Lung (tissue), 17 donors: ENCODE measurements at places on chromosomes 12 and 14.

DNA sequence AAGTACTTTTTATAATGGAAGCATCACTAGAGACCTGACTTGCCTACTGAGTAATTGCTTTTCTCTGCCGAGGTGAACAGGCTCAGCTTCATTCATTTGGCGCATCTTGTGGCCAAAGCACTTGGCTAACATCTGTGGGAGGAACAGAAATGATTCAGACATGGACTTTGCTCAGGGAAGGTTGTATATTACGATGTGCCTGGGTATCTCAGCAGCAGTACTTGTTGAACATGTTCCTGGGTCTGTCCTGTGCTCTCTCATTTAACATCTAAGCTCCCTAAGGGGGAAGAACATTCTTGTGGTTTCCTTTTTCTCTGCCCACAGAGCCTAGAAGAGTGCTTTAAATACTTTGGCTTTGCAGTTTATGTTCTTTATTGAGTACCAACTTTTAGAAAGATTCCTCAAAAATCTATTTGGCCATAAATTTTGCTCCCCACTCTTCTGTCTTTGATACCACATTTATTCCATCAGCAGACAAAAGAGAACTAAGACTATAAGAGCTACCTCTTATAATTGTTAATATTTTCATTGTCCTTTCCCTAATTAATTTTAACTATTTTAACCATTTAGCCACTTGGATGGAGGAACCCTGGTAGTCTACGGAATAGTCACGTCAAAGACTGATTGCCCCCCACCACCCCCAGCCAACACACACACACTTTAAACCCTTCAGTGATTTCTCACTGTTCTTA, 101.2 kb upstream of the EGLN3 start:
- no peak for DNase-seq

- no peak for DNase-seq
These were observed 812.8 kb downstream of the C12orf50 start for GRCh38 chr12:87216436-87216835.

GRCh38 chr12:113082486-113083148, 26.1 kb downstream of the DTX1 start:
- DNase-seq: no peak

GRCh38 chr12:8987163-8987562, 2.2 kb upstream of the KLRG1 start:
- no peak for DNase-seq

- DNase-seq: no peak
These were observed 57.6 kb downstream of the NCOR2 start for GRCh38 chr12:124509676-124510300.

GRCh38 chr14:22338917-22339715, 249.9 kb downstream of the DAD1 start:
- DNase-seq: peak; percentile 90
